ENCODE measurements at places on chromosomes 3 and 15. TPM values are rescaled to one million over a fixed set of nuclear protein-coding genes. Genes with fewer than 3 reads are reported as not detected.

- no peak overlapping the region for H3K4me3 ChIP-seq
- DNase-seq, result no peak
- no peaks in the 10 kb centered on the region for H3K27me3 ChIP-seq
- H3K4me1 ChIP-seq, result no peaks in the 10 kb centered on the region
- no peak overlapping the region for H3K27ac ChIP-seq
- no peaks in the 10 kb centered on the region for H3K36me3 ChIP-seq
Observed at GRCh38 chr3:97245201-97245910, 431.0 kb downstream of the EPHA6 start.

DNA sequence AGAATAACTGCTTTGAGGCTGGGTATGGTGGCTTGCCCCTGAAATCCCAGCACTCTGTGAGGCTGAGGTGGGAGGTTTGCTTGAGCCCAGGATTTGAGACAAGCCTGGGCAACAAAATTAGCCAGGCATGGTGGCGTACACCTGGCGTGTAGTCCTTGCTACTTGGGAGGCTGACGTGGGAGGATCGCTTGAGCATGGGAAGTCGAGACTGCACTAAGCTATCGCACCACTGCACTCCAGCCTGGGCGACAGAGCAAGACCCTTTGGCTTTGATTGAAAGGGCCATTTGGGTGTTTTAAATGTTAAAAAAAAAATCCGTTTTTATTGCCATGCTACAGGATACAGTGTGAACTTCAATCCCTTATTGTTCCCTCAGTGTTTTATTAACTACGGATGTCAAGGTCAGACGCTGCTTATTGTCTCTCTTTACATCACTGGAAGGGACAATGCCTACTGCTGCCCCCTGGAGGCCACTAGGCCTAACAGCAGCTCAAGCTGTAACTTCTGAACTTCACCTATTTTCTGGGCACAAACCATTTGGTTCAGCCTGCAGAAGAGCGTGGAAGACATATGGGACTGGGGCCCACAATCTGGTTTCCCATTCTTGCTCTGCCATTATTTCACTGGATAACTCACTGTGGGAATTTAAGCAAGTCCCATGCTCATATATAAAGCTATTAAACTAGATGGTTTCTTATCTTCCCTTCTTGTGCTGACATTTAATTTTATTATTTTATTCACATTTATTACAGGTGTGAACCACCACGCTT, 15.3 kb upstream of the IREB2 start:
- H3K36me3 ChIP-seq, result no peaks in the 10 kb centered on the region
- no peak overlapping the region for H3K4me3 ChIP-seq
- no peaks in the 10 kb centered on the region for H3K4me1 ChIP-seq
- DNase-seq, result no peak
- H3K27me3 ChIP-seq, result peaks cover 36% of the 10 kb centered on the region

GRCh38 chr3:39291903-39292329, 12.1 kb upstream of the CX3CR1 start:
- H3K27ac ChIP-seq, result no peak overlapping the region
- H3K4me3 ChIP-seq, result no peak overlapping the region
- no peaks in the 10 kb centered on the region for H3K4me1 ChIP-seq
- H3K27me3 ChIP-seq, result no peaks in the 10 kb centered on the region
- peak; percentile 91 for DNase-seq

DNA sequence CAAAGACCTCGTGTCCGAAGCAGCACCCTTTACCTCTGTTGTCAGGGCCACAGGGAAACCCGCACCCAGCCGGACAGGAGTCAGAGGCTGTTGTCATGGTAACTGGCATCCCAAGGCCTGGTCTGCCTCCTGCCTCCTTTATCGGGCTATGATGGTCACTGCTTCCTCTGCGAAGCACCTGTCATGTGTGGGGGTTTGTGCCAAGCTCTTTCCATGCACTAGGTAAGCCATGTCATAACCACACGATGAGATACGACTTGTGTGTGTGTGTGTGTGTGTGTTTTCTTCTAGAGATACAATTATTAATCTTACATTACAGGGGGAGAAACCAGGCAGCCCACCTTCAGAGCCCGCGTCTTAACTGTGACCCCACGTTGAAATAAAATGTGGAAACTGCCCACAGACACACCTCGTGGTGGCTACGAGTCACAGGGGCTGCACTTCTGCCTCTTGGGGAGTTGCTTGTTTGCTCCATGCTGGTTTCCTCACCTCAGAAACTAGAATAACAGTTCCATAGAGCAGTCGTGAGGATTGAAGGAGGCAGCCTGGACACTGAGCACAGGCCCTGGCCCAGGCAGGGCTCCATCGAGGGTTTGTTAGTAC, 18.0 kb downstream of the ZDHHC19 start:
- no peaks in the 10 kb centered on the region for H3K4me1 ChIP-seq
- H3K4me3 ChIP-seq, result no peak overlapping the region
- peak; percentile 55 for DNase-seq

GRCh38 chr3:15903164-15903563, 105.4 kb upstream of the ANKRD28 start:
- H3K4me1 ChIP-seq, result peaks cover 17% of the 10 kb centered on the region
- H3K27ac ChIP-seq, result peak overlapping the region; percentile 62
- H3K27me3 ChIP-seq, result no peaks in the 10 kb centered on the region
- DNase-seq, result peak; percentile 63

DNA sequence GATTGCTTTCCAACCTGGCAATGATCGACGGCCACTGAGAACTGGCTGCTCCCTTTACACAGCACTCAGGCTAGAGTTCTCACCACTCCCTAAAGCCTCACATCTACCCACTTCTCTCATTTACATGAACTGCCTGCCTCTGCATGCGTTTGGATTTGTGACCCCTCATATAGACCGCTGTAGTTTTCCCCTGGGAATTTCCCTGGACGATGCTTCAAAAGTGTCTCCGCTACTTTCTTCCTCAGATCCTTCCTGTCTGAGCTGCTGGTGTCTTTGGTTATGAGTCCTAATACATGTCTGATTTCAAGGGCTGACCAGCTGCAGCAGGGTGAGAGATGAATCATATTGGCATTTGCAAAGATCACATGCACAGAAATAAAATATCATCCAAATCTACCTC, 116.7 kb upstream of the ETV5 start:
- no peak overlapping the region for H3K4me3 ChIP-seq
- peak; percentile 76 for DNase-seq
- no peak overlapping the region for H3K27ac ChIP-seq
- H3K27me3 ChIP-seq, result peaks cover 15% of the 10 kb centered on the region

- no peaks in the 10 kb centered on the region for H3K36me3 ChIP-seq
- H3K4me3 ChIP-seq, result no peak overlapping the region
- DNase-seq, result no peak
- H3K27me3 ChIP-seq, result no peaks in the 10 kb centered on the region
Observed at GRCh38 chr3:163538387-163538786, 1539.9 kb downstream of the SI start.

The SLC28A1 gene
- not detected for total RNA-seq

GRCh38 chr15:64560501-64560900, 100.1 kb downstream of the ZNF609 start:
- DNase-seq, result no peak
- H3K4me1 ChIP-seq, result peaks cover 16% of the 10 kb centered on the region
- H3K36me3 ChIP-seq, result no peaks in the 10 kb centered on the region
- no peaks in the 10 kb centered on the region for H3K27me3 ChIP-seq

DNA sequence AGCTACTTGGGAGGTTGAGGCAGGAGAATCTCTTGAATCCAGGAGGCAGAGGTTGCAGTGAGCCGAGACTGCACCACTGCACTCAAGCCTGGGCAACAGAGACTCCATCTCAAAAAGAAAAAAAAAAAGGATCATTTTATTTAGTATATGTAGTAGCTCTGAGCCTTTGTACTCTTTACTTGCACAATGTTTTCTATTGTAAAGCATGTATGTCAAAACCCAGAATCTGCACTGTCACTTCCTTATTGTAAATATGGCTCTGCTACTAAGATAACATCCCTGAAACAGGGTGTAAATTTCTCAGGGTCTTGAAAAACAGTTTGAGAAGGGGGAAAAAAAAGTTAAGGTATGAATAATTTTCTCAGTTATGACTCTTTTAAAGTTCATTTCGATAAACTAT, 35.1 kb downstream of the SLMAP start:
- H3K27me3 ChIP-seq, result no peaks in the 10 kb centered on the region
- no peak overlapping the region for H3K27ac ChIP-seq
- H3K36me3 ChIP-seq, result no peaks in the 10 kb centered on the region
- peaks cover 13% of the 10 kb centered on the region for H3K4me1 ChIP-seq

DNA sequence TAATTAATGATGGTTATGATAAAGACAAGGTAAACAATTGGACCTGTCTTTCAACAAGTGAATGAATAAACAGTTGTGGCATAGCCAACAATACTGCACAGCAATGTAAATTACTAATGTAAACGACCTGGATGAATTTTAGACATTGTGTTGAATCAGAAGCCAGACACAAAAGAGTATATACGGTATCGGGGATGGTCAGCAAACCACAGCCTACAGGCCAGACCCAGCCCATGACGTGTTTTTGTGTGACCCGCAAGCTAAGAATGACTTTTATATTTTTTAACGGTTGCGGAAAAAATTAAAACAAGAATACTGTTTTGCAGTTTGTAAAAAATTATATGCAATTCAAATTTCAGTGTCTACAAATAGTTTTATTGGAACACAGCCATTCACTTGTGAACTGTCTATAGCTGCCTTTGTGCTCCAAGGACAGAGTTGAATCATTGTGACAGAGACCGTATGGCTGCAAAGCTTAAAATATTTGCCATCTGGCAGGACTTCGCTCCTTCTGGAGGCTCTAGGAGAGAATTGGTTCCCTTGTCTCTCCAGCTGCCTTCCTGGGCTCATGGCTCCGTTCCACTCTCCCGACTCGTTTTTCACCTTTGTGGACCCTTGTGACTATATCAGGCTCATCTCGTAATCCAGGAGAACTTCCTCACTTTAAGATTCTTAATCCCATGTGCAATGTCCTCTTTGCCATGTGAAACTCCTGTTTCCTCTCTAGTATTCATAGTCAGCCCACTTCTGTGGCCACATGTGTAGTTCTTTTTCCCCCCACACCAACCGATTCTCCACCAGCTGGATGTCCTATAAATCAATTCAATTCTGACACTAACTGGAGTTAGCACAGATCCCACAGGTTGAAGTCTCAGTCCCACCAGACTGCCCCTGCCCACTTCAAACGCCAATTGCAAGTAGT, 72.7 kb downstream of the CMTM8 start:
- peaks cover 7% of the 10 kb centered on the region for H3K27me3 ChIP-seq
- no peaks in the 10 kb centered on the region for H3K36me3 ChIP-seq
- no peak overlapping the region for H3K4me3 ChIP-seq
- no peak overlapping the region for H3K27ac ChIP-seq
- no peak for DNase-seq
- H3K4me1 ChIP-seq, result peaks cover 7% of the 10 kb centered on the region

- peaks cover 13% of the 10 kb centered on the region for H3K4me1 ChIP-seq
- H3K27ac ChIP-seq, result no peak overlapping the region
- no peak for DNase-seq
- H3K36me3 ChIP-seq, result no peaks in the 10 kb centered on the region
- H3K4me3 ChIP-seq, result no peak overlapping the region
- H3K27me3 ChIP-seq, result no peaks in the 10 kb centered on the region
Observed at GRCh38 chr3:71372911-71373637, 210.5 kb downstream of the FOXP1 start.

The CHRFAM7A gene
- 0.72 TPM for total RNA-seq

DNA sequence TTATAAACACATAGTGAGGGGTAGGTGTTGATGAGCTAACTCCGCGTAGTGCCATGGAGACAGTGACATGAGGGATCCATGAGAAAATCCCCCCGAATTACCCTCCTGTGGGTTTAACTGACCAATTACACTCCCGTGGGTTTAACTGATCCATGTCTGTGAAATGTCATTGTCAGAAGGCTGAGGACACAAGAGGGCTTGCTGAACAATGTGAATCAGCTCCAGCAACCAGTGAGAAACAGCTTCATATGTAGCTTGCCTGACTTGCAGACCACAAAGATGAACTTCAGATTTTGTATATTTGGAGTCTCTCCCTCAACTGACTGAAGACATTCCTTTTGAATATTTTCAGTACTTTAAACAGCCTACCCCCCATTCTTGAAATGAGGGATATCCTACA, 144.9 kb downstream of the FBN1 start:
- H3K4me1 ChIP-seq, result peaks cover 6% of the 10 kb centered on the region
- no peak overlapping the region for H3K4me3 ChIP-seq
- DNase-seq, result no peak

DNA sequence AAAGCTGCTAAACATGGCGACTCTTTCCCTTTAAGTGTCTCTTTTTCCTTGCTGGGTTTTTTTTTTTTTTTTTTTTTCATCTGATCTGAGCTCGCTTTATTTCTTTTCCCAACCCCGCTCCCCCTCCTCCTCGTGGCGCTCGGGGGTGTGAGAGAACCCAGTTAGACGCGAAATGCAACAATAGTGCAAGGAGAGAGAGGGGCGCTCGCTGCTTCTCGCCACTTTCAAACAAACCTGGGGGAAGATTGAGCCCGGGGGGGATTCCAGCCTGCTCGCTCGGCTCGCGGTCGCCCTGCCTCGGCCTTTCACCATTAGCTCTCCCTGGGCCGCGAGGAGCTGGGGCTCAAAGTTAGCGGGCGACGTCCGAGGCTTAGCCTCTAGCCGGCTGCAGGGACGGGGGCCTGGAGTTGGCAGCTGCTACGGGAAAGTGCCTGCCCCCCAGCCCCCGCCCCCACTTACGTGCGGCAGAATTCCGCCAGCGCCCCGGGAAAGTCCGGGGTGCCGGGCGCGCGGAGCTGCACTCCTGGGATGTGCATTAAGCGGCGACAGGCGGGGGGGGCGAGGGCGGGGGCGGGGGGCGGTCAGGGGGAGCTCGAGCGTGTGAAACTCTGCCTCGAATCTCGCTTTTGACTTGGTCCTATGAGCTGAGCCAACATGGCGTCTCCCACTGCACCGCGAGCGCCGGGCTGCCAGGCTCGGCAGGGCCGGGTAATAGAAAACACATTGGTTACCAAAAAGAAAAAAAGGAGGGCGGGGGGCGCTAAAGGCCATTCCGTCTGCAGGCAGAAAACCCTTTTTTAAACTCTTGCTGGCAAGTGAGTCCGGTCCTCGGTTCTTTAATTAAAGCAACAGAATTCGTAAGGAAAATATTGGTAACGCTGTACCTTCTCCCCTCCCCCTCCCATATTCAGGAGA, 10.4 kb downstream of the NR2F2 start:
- H3K27ac ChIP-seq, result peak overlapping the region; percentile 84
- DNase-seq, result peak; percentile 95
- H3K36me3 ChIP-seq, result peaks cover 27% of the 10 kb centered on the region
- H3K4me1 ChIP-seq, result peaks cover 46% of the 10 kb centered on the region
- peak overlapping the region; percentile 91 for H3K4me3 ChIP-seq
- H3K27me3 ChIP-seq, result no peaks in the 10 kb centered on the region
